ENCODE measurements at places on chromosomes 2 and 18. TPM values are rescaled to one million over a fixed set of nuclear protein-coding genes. Genes with fewer than 3 reads are reported as not detected.

Gene ROCK2
- 19.2 TPM for total RNA-seq

Gene LHCGR
- not detected for total RNA-seq

DNA sequence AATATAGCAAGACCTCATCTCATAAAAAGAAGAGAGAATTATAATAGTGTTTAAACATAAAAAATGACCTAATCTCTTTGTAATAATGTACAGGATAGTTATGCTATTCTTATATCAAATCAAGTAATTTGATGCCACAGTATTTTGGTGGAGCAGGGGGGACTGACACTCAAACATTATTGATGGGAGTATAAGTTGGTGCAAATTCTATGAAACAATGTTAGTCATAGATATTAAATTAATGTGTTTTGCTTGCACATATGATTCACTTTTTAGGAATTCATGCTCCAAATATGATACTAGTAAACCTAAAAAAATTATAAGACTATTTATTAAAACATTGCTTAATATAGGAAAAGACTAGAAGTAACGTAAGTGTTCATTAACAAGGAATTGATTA lies 256.1 kb upstream of the SYT4 start:
- H3K27ac ChIP-seq: no peak overlapping the region
- H3K36me3 ChIP-seq: no peaks in the 10 kb centered on the region
- no peaks in the 10 kb centered on the region for H3K4me1 ChIP-seq
- DNase-seq: no peak
- no peak overlapping the region for H3K4me3 ChIP-seq

GRCh38 chr2:12684471-12684936 lies 32.2 kb upstream of the TRIB2 start:
- H3K27me3 ChIP-seq: no peaks in the 10 kb centered on the region
- H3K4me3 ChIP-seq: no peak overlapping the region
- peaks cover 2% of the 10 kb centered on the region for H3K4me1 ChIP-seq
- no peaks in the 10 kb centered on the region for H3K36me3 ChIP-seq

- no peak overlapping the region for H3K27ac ChIP-seq
- peaks cover 4% of the 10 kb centered on the region for H3K27me3 ChIP-seq
- H3K4me1 ChIP-seq: no peaks in the 10 kb centered on the region
- no peak for DNase-seq
- no peaks in the 10 kb centered on the region for H3K36me3 ChIP-seq
- no peak overlapping the region for H3K4me3 ChIP-seq
Measured at GRCh38 chr2:121033461-121033996, 251.5 kb downstream of the TFCP2L1 start.

- peaks cover 2% of the 10 kb centered on the region for H3K27me3 ChIP-seq
- DNase-seq: no peak
- H3K27ac ChIP-seq: no peak overlapping the region
- no peaks in the 10 kb centered on the region for H3K4me1 ChIP-seq
- H3K36me3 ChIP-seq: no peaks in the 10 kb centered on the region
Measured at GRCh38 chr2:104944495-104944894, 90.6 kb downstream of the POU3F3 start.

DNA sequence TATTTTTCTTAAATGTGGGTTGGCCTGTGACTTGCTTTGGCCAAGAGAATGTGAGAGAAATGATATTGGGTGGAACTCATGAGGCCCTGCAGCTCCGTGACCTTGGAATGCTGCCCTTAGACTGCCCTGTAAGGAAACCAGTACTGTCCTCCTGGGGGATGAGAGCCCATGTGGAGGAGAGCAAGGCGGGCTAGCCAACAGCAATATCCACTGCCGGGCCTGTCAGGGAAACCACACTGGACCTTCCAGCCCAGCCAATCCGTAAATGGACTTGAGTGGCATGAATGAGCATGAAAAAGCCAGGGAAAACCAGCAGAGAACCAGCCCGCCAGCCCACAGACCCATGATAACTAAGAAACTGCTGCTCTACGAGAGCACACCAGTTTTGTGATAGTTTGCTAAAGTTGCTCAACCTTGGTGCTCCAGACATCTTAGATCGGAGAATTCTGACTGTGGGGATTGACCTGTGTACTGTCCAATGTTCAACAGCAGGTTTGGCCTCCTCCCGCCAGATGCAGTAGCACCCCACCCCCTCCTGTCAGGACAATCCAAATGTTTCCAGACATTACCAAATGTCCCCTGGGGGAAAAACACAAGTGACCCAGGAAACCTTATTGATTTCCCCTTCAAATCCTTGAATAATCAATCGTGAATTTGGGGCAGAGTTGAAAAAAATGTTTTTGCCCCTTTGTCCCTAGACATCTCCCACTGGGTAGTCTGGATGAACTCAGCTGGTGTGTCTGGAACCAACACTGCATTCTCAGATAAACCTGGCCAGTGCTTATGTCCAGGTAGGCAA lies 27.2 kb downstream of the ALPK2 start:
- no peak overlapping the region for H3K4me3 ChIP-seq
- no peak for DNase-seq
- H3K4me1 ChIP-seq: peaks cover 46% of the 10 kb centered on the region
- H3K27me3 ChIP-seq: no peaks in the 10 kb centered on the region

GRCh38 chr2:63054841-63055225 lies 4.2 kb downstream of the OTX1 start:
- no peak for DNase-seq
- H3K36me3 ChIP-seq: no peaks in the 10 kb centered on the region
- peaks cover 76% of the 10 kb centered on the region for H3K27me3 ChIP-seq
- H3K4me3 ChIP-seq: peak overlapping the region; percentile 47

GRCh38 chr2:160111951-160112798 lies 49.8 kb upstream of the PLA2R1 start:
- no peak for DNase-seq
- no peaks in the 10 kb centered on the region for H3K36me3 ChIP-seq
- H3K27ac ChIP-seq: no peak overlapping the region

DNA sequence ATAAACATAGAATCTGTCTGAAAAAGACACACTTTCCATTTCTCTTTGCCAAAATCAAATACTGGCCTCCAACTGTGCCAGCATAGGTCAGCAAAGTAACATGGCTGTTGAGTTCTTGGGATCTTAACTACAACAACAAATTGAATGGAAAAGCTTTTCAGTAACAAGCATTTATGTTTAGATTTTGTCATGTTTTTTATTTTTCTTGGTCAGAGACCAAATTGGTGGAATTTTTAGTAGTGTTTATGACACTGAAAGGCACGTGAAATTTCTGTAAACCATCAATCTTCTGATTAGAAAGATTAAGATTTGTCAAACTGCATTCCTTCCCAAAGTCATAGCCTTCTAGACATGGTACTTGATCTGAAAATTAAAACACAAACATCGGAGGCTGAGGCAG lies 77.6 kb downstream of the PDE1A start:
- H3K4me3 ChIP-seq: no peak overlapping the region
- no peaks in the 10 kb centered on the region for H3K36me3 ChIP-seq
- DNase-seq: no peak
- no peaks in the 10 kb centered on the region for H3K4me1 ChIP-seq

DNA sequence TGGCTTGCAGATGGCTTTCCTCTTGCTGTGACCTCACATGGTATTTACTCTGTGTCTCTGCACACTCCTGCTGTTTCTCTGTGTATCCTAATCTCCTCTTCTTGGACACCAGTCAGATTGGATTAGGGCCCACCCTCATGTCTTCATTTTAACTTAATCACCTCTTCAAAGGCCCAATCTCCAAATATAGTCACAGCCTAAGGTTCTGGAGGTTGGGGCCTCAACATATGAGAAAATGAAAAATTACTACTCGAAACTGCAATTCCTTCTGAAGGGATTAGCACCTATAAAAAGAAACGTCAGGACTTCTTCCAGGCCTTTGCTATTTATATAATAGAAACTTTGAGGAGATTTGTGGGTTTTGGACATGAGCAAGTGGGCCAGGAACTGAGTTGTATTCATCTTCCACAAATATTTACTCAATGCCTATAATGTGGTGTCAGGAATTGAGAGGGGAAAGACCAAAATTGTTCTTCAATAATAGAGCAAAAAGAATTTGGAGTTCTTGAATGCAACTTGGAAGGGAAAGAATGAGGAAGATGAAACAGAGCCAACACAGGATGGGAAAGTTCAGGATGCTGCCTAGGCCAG lies 270.0 kb upstream of the FN1 start:
- no peak overlapping the region for H3K4me3 ChIP-seq
- no peaks in the 10 kb centered on the region for H3K27me3 ChIP-seq
- H3K4me1 ChIP-seq: no peaks in the 10 kb centered on the region

DNA sequence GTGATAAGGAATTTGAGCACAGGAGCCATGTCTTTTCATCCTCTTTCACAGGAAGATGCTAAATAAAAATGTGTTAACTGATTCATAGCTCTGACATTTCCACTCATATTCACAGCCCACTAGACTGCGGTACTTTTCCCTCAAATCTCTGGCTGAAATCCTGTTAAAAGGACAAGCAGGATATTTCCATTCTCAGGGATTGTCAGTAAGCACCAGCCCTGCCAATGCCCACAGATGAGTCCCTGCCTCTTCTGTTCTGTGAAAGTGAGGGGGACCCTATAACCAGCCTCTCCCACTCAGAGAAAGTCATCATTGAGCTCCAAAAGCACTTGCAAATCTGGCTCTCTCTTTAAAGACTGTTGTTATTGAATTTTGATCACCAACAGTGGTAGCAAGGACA lies 440.5 kb downstream of the SETBP1 start:
- no peaks in the 10 kb centered on the region for H3K36me3 ChIP-seq
- H3K27ac ChIP-seq: no peak overlapping the region

DNA sequence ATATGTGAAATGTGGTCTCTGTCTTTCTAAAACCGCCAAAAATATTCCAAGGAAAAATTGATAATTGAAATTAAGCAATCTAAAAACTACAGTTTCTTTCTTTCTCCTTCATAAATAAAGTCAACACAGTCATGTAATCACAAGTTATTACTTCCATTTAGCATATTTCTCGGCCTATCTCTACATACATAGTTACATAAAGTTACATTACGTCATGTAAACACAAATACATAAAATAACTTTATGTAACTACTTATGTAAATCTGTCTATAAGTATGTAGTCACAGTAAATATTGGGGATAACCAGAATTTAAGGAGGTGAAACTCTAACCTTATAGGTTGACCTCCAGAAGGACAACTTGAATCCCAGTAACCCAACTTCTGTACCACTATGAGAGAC lies 48.5 kb upstream of the PID1 start:
- peaks cover 4% of the 10 kb centered on the region for H3K27me3 ChIP-seq
- H3K4me3 ChIP-seq: no peak overlapping the region
- H3K27ac ChIP-seq: no peak overlapping the region
- no peaks in the 10 kb centered on the region for H3K36me3 ChIP-seq
- H3K4me1 ChIP-seq: no peaks in the 10 kb centered on the region

- no peak overlapping the region for H3K27ac ChIP-seq
- no peak for DNase-seq
- peaks cover 4% of the 10 kb centered on the region for H3K4me1 ChIP-seq
- no peaks in the 10 kb centered on the region for H3K36me3 ChIP-seq
Measured at GRCh38 chr2:205781244-205781931, 99.1 kb downstream of the NRP2 start.

All from activated CD4-positive, alpha-beta memory T cell treated with anti-CD3 and anti-CD28 coated beads for 36 hours (primary cell).